AG09319 (cell line): ENCODE measurements at places on chromosomes 7 and 10.
A peak's percentile ranks its signal among the peaks of the same experiment; 100 is the strongest.

DNA sequence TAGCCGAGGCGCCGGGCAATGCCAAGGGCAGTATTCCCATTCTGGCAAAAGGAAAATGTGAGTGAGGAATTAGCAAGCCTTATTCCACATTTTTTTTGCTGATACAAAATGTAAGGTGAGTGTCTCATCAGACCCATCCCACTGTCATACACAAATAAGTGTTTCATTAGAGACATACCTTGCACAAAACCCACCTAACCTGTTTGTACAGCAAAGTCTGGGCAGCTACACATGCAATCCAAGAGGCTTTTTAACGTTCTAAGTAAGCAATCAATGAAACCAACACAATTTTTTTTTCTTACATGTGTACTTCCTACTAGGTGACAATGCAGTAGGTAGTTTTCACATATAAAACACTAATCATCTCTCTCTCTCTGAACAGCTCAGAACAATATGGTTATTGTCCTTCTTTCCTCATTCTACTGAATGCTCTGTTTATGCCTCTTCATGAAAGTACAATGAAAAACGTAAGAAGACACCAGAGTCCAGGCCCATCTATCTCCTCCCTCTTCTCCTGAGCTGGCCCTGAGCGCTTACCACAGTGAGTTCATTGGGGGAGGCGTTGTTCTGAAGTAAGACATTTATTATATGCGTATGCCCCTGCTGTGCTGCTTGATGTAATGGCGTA is 217.2 kb downstream of the ANK3 start:
- DNase-seq = no peak

DNA sequence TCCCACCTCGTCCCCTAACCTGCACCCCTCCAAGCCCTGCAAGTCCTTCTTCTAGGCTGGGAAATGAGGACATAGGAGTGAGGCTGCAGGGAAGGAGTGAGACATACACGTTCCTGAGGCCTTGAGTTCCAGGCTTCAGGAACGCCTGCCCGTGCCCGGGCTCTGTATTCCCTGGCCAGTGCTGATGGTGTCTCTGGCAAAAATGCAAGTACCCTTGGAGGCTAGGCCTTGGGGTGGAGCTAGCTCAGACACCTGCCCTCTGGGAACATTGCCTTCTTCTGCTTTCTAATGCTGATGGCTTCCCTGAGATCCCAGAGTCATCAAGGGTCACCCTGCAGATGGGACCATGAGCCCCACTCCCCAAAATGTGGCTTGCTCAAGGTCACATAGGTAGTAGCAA is 76.0 kb downstream of the GRK5 start:
- no peak for DNase-seq

- DNase-seq = no peak
Observed at GRCh38 chr10:1217661-1218060, 161.5 kb downstream of the WDR37 start.

GRCh38 chr10:119667562-119668328 is 16.6 kb downstream of the BAG3 start:
- DNase-seq = peak; percentile 92

DNA sequence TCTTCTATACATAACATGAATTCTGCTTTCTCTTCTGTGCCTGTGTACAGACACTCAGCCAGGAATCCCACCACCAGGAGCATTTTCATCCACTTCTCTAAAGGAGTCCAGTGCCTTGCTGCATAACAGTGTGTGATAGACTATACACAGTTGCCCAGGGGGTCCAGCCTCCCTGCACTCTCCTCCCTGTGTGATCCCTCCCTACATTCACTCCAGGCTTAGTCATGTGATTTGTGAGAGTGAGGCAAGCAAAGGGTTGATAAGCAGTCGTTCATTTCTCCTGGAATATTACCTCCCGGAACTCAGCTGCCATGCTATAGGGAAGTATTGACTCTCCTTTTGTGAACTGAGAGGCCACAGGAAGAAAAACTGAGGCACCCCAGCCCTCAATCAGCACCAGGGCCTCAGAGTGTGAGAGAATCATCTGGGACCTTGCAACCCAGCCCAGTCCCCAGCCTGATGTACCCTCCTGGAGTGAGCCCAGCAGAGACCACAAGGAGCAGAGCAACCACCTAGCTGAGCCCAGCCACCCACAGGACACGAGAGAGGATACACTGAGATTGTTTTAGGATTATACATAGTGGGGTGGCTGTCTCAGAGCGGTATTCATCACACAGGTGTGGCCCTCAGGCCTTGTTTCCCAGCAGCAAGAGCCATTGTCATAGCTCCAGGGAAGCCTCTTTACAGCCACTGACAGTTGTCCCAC is 45.0 kb upstream of the EEPD1 start:
- DNase-seq = no peak
